ENCODE measurements at places on chromosomes 2 and 18.

DNA sequence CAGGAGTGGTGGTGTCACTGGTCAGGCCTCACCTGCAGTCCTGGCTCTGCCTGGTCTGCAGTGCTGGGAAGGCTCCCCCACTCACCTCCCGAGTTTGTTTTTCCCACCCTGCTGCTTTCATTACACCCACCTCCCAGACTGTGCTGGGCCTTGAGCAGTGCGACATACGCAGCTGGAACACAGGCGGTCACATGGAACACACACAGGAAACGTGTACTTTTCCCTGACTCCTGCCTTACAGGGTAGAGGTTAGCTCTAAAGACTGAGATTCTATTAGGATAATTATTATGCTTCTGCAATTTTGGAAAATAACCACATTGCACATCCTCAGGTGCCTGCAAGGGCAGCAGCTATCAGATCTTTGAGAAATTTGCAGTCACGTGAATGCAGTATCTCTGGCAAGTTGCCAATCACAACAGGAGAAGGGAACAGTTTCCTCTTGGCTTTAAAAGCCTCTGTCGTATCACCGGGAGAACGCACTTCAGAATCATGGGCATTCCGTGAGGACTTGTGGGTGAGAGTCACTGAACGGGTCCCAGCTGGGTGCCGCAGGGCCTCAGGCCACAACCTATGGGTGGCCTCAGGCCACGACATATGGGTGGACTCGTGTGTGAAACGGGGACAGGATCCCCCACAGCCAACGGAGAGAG is 136.5 kb downstream of the ZNF236 start:
- no peak for DNase-seq

- no peak for DNase-seq
These were observed 38.2 kb downstream of the LMAN2L start for GRCh38 chr2:96701636-96702035.

GRCh38 chr2:9699139-9700108 is 68.6 kb upstream of the YWHAQ start:
- DNase-seq, result no peak

DNA sequence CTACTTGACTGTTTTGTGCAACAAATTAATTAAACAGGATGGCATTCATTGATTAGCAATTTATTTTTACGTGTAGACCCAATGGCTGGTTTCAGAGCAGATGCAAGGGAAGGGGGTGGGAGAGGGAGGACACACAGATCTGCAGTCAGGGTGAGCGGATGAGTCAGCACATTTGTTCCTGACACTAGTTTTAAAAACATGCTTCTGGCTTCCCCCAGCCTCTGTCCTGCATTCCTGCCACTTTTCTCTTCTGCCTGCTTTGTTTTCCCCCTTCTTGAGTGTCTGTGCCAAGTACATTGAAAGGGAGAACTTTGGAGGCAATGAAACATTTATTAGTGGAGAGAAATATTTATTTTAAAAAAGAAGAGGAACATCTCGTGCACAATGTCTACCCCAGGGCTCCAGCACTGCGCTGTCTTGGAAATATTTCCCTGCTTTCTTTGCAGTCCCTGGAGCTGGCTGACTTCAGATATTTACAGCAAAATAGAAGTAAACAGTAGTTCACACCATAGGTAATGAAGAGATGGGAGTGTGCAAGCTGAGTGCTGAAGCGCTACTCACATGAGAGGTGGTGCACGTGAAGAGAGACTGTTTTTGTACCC is 52.2 kb downstream of the NRP2 start:
- DNase-seq, result no peak

DNA sequence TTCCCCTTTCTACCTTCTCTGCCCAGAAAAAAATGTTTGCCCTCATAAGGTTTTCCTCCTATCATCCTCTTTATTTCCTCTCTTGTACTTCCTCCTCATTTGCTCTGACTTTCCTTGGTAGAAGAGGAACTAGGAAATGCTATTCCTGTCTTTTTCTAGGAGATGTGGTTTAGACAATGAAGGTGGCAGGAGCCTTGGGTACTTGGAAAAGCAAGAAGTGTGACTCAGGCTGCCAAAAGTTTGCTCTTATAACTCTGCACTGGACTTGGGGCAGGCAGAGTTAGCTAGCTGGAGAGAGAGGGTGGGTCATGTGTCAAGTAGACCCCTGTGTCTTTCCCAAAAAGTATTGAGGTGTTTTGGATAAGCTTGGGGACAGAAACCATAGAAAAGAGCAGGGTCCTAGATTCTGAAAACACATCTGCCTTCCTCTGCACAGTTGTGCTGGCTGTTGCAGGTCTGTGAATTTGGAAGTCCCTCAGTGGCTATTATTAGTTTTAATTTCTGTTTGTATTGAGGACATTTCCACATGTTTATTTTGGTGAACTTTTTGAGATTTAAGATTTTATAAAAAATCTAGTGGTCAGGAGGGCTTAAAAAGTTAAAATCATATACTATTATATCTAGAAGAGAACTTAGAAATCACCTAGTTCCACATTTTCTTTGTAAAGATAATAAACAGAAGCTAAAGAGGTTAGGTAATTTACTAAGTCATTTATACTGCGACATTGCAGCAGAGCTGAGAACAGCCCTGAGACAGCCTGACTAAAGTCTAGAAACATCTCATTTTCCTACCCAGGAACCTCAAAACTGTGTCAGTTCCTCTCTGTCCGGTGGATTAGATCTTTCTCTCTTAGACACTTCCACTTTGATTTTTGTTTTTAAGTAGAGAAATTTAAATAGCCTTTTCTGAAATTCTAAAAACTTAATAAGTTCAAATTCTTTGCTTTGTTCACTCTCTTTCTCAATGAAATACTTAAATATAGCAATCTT is 16.0 kb downstream of the INSIG2 start:
- no peak for DNase-seq
